Articular chondrocyte of knee joint (primary cell): ENCODE measurements at places on chromosomes 3 and 15. TPM values are rescaled to one million over a fixed set of nuclear protein-coding genes. Genes with fewer than 3 reads are reported as not detected.

Gene GHSR
- total RNA-seq: not detected in 2 replicates

Gene SLC2A2
- total RNA-seq: not detected in 2 replicates

Gene PRTG
- total RNA-seq: 3.0 and 3.4 TPM in 2 replicates

Gene WWTR1
- total RNA-seq: 136 and 198 TPM in 2 replicates

Gene STRIT1
- total RNA-seq: not detected in 2 replicates

Gene USP4
- total RNA-seq: 24.8 and 25.7 TPM in 2 replicates

Gene COL6A5
- total RNA-seq: not detected in 2 replicates

Gene CP
- total RNA-seq: 105 and 153 TPM in 2 replicates

Gene TRH
- 0.11 and 0.13 TPM in 2 replicates for total RNA-seq

Gene TMC3
- total RNA-seq: not detected in 2 replicates

Gene SLC9A9
- 23.5 and 24.3 TPM in 2 replicates for total RNA-seq

Gene ATP2B2
- total RNA-seq: not detected in 2 replicates

Gene NLGN1
- total RNA-seq: 28.4 and 33.8 TPM in 2 replicates

Gene VEPH1
- total RNA-seq: 22.5 and 55.6 TPM in 2 replicates

Gene GABRA5
- under 0.01 and 0.22 TPM in 2 replicates for total RNA-seq

Gene RHOV
- not detected in 2 replicates for total RNA-seq

Gene SPTBN5
- 0.13 and 0.22 TPM in 2 replicates for total RNA-seq

Gene HDDC3
- total RNA-seq: 7.7 and 8.9 TPM in 2 replicates

Gene SRGAP3
- 4.4 and 6.0 TPM in 2 replicates for total RNA-seq

Gene WDR49
- 0.26 and 0.65 TPM in 2 replicates for total RNA-seq

Gene ALDH1A2
- 13.7 and 21.8 TPM in 2 replicates for total RNA-seq

Gene BFSP2
- not detected in 2 replicates for total RNA-seq

Gene ATP2C1
- 64.0 and 70.9 TPM in 2 replicates for total RNA-seq

Gene TNFAIP8L3
- total RNA-seq: 3.0 and 5.9 TPM in 2 replicates

Gene SCG5
- total RNA-seq: 2.1 and 5.3 TPM in 2 replicates

Gene VIPR1
- total RNA-seq: not detected in 2 replicates

Gene RIOX2
- total RNA-seq: 24.2 and 30.2 TPM in 2 replicates

Gene AADACL2
- total RNA-seq: not detected in 2 replicates

Gene EPHA3
- 0.26 and 0.54 TPM in 2 replicates for total RNA-seq

Gene DNAH12
- total RNA-seq: 0.13 and 0.43 TPM in 2 replicates

Gene KNG1
- not detected in 2 replicates for total RNA-seq

Gene BCHE
- not detected in 2 replicates for total RNA-seq

Gene SCAANT1
- total RNA-seq: not detected in 2 replicates

Gene DUOXA2
- total RNA-seq: not detected in 2 replicates

Gene QTRT2
- 19.3 and 20.0 TPM in 2 replicates for total RNA-seq

Gene COL6A6
- total RNA-seq: under 0.01 TPM in 1 of 2 replicates, not detected in the other

Gene GPR62
- total RNA-seq: 0.11 and 0.13 TPM in 2 replicates

Gene SPATA12
- under 0.01 TPM in 1 of 2 replicates, not detected in the other for total RNA-seq

Gene CHRM5
- total RNA-seq: not detected in 2 replicates

Gene ALS2CL
- total RNA-seq: 4.9 and 6.8 TPM in 2 replicates

Gene ISLR2
- not detected in 2 replicates for total RNA-seq

Gene MUC13
- total RNA-seq: under 0.01 TPM in 1 of 2 replicates, not detected in the other
